ENCODE measurements at places on chromosomes 6 and 20. TPM values are rescaled to one million over a fixed set of nuclear protein-coding genes. Genes with fewer than 3 reads are reported as not detected.

GRCh38 chr6:22294301-22294700, 2.5 kb downstream of the PRL start:
- H3K27me3 ChIP-seq: no peaks in the 10 kb centered on the region
- DNase-seq: no peak
- no peak overlapping the region for H3K27ac ChIP-seq
- H3K4me1 ChIP-seq: peaks cover 32% of the 10 kb centered on the region

DNA sequence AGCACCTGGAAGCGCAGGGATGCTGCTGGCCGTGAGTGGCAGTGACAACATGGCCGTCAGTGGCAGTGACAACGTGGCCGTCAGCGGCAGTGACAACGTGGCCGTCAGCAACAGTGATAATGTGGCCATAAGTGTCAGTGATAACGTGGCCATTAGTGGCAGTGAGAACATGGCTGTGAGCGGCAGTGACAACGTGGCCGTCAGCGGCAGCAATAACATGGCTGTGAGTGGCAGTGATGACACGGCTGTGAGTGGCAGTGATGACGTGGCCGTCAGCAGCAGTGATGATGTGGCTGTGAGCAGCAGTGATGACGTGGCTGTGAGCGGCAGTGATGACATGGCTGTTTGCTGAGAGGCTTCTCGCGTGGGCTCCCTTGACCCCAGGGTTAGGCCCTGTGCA, 169.8 kb downstream of the ERMARD start:
- H3K27ac ChIP-seq: no peak overlapping the region
- peaks cover 5% of the 10 kb centered on the region for H3K27me3 ChIP-seq
- no peak overlapping the region for H3K4me3 ChIP-seq
- H3K36me3 ChIP-seq: no peaks in the 10 kb centered on the region
- peaks cover 19% of the 10 kb centered on the region for H3K4me1 ChIP-seq

DNA sequence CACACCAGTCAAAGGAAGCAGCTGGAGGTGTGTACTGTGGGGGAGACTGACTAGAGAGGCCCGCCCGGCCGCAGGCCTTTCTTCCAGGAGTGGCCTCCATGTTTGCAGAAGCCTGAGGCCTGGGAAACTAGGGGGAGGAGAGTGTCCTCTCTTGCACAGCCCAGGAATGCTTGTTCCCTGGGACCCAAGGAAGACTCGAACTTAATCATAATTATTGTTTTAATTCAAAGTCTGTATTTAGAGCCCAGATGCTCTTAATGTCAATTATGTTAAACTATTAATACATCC, 23.1 kb downstream of the BNIP5 start:
- no peak overlapping the region for H3K27ac ChIP-seq
- no peak overlapping the region for H3K4me3 ChIP-seq
- peaks cover 2% of the 10 kb centered on the region for H3K27me3 ChIP-seq
- peaks cover 13% of the 10 kb centered on the region for H3K4me1 ChIP-seq
- DNase-seq: no peak

GRCh38 chr6:167027308-167027707, 28.1 kb downstream of the CEP43 start:
- H3K27ac ChIP-seq: no peak overlapping the region
- H3K36me3 ChIP-seq: peaks cover 46% of the 10 kb centered on the region
- H3K4me3 ChIP-seq: no peak overlapping the region
- no peak for DNase-seq
- no peaks in the 10 kb centered on the region for H3K4me1 ChIP-seq

- no peaks in the 10 kb centered on the region for H3K27me3 ChIP-seq
- no peak for DNase-seq
- peak overlapping the region; percentile 93 for H3K27ac ChIP-seq
- peaks cover 4% of the 10 kb centered on the region for H3K36me3 ChIP-seq
- H3K4me3 ChIP-seq: peak overlapping the region; percentile 87
These were observed 432 bp downstream of the HSPA1L start for GRCh38 chr6:31814677-31815024.

- H3K27me3 ChIP-seq: no peaks in the 10 kb centered on the region
- H3K4me1 ChIP-seq: no peaks in the 10 kb centered on the region
- H3K36me3 ChIP-seq: no peaks in the 10 kb centered on the region
- DNase-seq: no peak
These were observed 328.1 kb downstream of the NKAIN2 start for GRCh38 chr6:124131779-124132178.

Gene BMP7
- 287 TPM for total RNA-seq

GRCh38 chr20:49394264-49394663, 88.2 kb downstream of the KCNB1 start:
- H3K27me3 ChIP-seq: peaks cover 14% of the 10 kb centered on the region
- H3K36me3 ChIP-seq: no peaks in the 10 kb centered on the region
- no peak overlapping the region for H3K27ac ChIP-seq
- no peak for DNase-seq
- no peak overlapping the region for H3K4me3 ChIP-seq
- no peaks in the 10 kb centered on the region for H3K4me1 ChIP-seq

Gene ARMC2
- total RNA-seq: 6.7 TPM

DNA sequence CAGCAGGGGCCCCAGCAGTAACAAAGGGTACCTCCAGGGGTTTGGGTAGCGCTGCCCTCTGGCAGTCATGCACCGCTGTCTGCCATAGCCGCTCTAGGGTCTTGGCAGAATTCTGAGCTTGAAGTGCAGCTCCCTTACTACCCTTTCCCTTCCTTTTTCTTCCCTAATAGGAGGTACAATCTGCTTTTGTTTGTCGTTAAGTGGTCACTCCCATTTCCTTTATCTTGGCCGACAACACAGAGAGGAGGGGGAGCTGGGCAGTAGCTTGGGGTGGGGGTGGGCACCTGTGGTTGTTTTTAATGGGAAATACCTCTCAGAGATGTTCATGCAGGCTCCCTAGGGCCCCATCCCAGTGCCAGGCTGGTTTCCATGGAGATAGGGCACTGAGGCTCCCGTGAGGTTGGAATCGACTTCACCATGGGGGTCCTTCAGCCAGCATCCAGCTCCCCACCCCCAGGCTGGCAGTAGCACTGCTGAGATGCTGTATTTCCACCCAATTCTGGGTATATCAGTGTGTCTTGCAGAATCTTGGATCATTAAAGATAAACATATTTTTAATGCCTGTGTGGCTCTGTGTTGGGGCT, 18.6 kb downstream of the CCDC167 start:
- H3K4me3 ChIP-seq: no peak overlapping the region
- no peak for DNase-seq
- H3K27ac ChIP-seq: no peak overlapping the region

Gene ZNF334
- total RNA-seq: 12.6 TPM

DNA sequence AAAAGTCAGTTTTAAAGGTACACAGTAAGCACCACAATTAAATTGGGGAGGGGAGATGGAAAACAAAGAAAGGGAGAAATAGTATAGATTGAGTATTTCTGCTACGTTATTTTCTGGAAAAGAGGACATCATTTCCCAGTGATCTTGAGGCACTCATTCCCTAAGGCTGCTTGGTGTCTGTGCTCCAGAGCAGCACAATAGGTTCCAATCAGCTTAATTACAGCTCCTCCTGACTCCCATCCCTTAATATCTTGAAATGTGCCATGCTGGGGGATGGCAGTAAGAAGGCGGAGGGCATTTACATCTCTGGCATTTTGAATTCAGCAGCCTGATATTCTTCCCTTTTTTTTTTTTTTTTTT, 39.5 kb upstream of the BEND3 start:
- DNase-seq: no peak
- peak overlapping the region; percentile 46 for H3K4me3 ChIP-seq
- H3K4me1 ChIP-seq: peaks cover 48% of the 10 kb centered on the region
- peak overlapping the region; percentile 69 for H3K27ac ChIP-seq
- no peaks in the 10 kb centered on the region for H3K27me3 ChIP-seq

DNA sequence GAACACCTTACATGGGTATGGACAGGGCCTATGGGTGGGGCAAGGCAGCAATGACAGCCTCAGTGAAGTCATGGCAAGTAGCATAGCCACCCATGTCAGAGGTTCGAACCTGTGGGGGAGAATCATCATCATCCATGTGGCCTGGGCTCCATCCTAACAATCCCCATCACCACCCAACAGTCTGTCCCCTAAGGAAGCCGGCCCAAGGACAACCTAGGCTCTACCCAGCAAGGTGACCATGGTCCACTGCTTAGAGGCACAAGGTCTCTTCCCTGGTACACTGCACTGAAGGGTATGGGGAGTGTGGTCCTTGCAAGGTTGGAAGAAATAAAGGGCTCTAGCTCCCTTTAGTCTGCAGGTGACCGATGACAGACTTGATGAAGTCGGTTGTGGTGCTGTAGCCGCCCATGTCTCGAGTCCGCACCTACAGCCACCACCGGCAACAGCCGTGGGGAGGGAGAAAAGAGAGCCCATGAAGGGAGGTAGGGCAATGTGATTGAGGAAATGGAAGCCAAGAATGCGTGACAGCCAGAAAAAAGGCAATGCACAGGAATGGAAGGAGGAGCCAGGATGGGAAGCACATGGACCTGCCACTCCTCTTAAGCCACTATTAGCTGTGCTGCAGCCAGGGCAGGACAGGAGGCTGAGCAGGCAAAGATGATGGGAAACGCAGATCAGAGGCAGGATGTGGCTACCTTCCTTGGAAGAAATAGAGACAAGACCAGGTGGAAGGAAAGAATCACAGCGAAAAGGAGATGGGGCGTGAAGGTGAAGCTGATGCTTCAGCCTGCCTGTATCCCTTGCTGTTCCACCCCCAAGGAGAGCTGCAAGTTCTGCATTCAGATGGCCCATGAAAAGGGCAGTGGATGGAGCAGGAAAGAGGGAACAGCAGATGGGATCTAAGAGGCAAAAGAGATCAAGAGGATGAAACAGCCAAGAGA, 5.3 kb downstream of the IDH3B start:
- H3K27ac ChIP-seq: peak overlapping the region; percentile 68
- no peaks in the 10 kb centered on the region for H3K27me3 ChIP-seq
- H3K4me3 ChIP-seq: peak overlapping the region; percentile 66
- DNase-seq: no peak

Gene SLC44A4
- 10.6 TPM for total RNA-seq

- H3K36me3 ChIP-seq: peaks cover 43% of the 10 kb centered on the region
- H3K27ac ChIP-seq: no peak overlapping the region
- H3K27me3 ChIP-seq: no peaks in the 10 kb centered on the region
These were observed 20.2 kb upstream of the FHL5 start for GRCh38 chr6:96542702-96543101.

Gene VSTM2L
- 11.6 TPM for total RNA-seq

Gene GPLD1
- 3.8 TPM for total RNA-seq

Gene IRF4
- total RNA-seq: not detected

All from type B pancreatic cell (in vitro differentiated cells).